Dorsolateral prefrontal cortex (tissue), 122 donors: ENCODE measurements at places on chromosomes 6 and 20.

GRCh38 chr6:16318538-16318937 lies 80.2 kb downstream of the GMPR start:
- DNase-seq: no peak

DNA sequence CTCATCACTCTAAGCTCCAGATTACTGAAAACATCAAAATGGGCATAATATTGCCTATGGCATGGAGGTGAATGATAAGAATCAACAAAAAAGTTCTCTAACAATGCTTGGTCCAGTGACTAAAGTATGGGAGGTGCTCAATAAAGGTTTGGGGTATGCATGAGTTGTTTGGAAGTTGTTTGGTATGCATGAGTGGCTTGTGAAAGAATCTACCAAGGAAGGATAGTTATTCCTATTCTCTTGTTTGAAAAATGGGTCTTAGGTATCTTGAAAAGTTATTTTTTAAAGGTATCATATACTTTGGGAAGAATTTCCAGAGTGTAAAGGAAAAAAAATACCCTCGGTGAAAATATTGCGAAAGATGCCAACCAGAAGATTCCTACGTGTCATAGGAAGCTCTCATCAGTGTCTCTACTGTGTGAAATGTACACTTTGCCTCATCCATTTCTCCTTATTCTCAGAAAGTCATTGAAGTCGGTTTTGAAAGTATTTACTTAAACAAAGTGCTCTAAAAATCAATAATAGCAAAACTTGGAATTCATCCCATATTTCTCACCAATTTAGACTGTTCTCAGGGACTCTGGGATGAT lies 449.8 kb downstream of the ADGRB3 start:
- no peak for DNase-seq

DNA sequence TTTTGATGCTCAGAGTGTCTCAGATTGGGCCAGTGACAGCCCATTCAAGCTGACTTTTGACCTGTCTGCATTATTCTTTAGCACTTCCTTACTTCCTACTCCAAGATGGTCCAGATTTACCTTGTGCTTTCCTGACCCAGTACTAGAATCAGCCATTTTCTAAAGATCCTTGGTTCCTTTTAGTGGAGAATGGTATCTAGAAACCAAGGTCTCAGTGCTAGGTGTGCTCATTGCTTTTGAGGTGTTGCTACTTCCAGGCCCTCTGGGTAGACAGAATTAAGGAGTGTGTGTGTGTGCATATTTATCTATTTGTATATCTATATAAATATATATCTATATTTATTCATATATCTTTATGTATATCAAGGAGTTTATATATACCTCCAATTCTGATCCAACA lies 67.3 kb upstream of the UTRN start:
- no peak for DNase-seq

- DNase-seq: no peak
These were observed 134.1 kb downstream of the LCA5 start for GRCh38 chr6:79403086-79403485.

DNA sequence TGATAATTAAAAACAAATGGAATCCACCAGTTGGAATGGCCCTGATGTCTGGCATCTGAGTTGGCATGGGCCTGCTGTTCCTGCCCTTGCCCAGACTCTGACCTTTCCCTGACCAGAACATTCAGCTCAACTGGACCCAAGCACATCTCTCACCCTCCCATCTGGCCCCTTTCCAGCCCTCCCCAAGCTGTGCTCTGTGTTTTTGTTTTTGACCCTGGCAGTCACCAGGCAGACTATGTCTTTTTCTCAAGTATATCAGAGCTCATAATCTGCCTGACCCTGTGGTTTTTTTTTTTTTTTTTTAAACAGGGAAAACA lies 117.6 kb downstream of the TRDN start:
- DNase-seq: peak; percentile 56

GRCh38 chr6:50716899-50717509 lies 3.7 kb downstream of the TFAP2D start:
- no peak for DNase-seq

GRCh38 chr6:130993292-130993765 lies 69.7 kb downstream of the EPB41L2 start:
- DNase-seq: no peak

DNA sequence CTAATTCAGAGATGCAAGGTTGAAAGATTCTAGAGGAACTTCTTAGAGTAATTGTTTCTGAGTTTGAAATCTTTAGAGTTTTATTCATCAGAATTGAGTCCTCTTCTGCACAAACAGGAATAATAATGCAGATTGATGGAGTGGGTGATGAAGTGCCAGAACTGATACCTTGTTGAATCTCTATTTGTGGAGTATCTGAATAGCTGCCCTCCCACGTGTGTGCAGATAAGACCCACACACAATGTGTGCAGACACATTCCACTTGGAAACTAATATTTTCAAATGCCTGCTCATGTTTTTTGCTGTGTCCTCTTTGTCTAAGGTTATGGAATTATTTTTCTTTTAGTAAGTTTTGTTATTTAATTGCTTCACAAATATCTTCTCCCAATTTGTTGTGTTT lies 1167.8 kb upstream of the MAP3K7 start:
- no peak for DNase-seq

DNA sequence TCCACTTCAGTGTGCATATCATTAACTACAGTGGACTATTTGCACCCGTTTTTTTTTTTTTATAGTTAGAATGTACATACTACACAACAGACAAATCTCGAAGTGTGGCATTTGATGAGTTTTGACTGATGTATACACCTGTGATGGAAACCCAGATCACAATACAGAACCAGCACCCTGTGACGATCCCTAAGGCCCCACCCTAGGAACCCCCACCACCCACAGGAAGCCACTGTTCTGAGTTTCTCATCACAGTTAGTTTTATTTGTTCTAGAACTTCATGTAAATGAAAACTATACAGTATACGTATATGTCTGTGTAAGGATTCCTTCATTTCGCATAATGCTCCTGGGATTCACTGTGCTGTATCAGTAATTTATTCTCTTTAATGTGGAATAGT lies 102.8 kb downstream of the IRF4 start:
- DNase-seq: no peak

- DNase-seq: no peak
These were observed 52.1 kb upstream of the BEND6 start for GRCh38 chr6:56902641-56903464.

- no peak for DNase-seq
These were observed 41.4 kb downstream of the AGPAT4 start for GRCh38 chr6:161232467-161232866.

DNA sequence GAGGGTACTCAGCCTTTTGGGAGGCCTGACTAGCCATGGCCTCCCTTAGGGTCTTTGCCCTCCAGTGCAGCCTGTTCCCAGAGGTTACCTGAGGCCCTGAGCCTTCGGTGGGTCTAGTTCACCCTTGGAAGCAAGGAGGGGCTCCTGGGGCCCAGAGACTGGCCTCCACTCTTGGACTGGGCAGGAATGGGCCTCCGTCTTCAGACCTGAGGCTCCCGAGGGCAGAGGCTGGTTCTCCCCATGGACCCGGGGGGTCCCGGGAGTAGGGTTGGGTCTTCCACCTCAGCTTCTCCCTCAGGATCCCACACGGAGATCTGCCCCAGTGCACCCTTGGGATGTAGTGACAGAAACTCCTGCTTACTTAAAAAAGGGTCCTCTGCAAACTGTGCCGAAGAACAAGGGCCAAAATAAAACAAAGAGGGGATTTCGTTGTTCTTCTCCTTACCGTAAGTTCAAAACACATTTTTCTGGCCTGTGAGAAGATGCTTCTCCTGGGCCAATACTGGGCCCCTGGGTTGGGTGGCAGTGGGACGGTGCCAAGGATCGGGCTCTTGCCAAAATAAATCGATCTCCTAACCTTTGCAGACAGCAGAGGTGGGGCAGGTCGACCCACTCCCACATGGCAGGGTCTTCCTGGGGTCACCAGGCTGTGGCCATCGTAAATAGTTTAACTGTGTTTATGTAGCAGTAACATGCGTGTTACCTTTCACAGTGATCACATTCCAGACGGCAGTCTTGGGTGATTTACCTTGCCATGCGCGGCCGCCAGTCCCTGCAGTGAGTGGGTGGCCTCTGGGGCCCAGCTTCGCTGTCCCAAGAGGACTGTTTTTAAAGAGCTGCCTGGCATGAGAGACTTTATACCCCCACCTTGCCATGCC lies 151.8 kb downstream of the VEGFA start:
- DNase-seq: no peak

DNA sequence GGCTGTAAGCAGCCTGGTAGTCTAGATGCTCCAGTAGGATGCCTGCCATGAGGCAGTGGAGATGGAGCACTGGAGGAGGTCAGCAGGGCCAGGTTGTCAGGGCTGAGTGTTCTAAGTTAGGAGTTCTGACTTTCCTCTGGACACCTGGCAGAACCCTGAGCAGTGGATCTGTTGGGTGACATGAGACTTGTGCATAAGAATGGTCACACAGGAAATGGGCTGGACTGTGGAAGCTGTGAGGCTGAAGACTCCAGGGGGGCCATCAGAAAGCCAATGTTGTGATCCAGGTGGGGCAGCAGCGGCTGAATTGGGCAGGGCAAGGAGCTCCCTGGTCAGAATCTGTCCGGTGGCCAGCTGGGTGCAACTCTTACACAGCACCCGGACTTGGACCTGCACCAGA lies 23.9 kb upstream of the C20orf203 start:
- no peak for DNase-seq

- no peak for DNase-seq
These were observed 36.4 kb downstream of the CSNK2A1 start for GRCh38 chr20:507006-507758.

GRCh38 chr20:19560881-19561480 lies 197.1 kb upstream of the RIN2 start:
- DNase-seq: no peak

DNA sequence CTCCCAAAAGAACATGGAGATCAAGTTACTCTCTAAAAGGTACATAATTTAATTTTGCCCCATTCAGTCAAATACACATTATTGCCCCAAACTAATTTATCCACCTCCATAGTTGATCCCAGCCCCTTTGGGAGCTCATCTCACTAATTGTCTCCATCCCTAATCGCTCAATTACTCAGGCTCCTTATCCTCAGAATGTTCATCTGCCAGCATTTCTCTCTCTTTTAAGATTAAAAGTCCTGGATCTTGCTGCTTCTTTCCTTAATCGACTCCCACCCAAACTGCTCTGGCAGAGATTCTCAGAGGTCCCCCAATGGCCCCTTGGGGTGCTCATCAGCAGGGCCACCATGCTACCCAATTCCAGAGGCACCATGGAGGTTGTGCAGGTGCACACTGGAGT lies 18.4 kb upstream of the NNAT start:
- no peak for DNase-seq

GRCh38 chr6:49225471-49225870 lies 237.6 kb downstream of the MMUT start:
- DNase-seq: no peak

DNA sequence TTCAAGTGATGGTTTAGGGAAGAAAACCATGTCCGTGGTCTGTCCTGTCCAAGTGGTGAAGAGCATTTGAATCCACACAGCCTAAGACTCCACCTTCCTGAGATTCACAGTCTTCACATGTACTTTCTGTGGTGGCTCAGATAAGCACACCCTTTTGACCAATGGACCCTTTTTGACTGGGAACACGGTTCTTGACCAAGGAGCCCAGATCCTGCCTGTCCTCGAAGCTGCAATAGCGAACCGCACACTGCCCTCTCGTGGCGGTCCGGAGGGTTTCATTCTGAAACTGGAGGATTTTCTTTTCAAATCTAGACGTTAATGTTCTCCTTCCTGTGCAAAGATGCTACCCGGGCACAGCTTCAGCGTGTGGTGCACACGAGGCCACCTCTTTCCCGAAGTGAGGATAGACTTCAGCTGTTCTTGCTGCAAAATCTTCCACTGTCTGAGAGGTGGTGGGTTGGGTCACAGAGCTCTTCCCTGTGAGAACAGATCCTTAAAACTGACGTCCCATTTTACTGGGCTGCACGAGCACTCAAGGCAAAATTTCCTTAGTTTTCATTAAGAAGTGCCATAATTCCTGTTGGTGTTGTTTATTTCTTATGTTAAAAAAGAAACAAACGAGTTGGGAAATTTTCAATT lies 90.5 kb downstream of the SYNJ2 start:
- DNase-seq: peak; percentile 81

GRCh38 chr20:56691325-56691998 lies 62.4 kb downstream of the TFAP2C start:
- DNase-seq: no peak
